ENCODE measurements at places on chromosomes 2 and 18. TPM values are rescaled to one million over a fixed set of nuclear protein-coding genes. Genes with fewer than 3 reads are reported as not detected.

Gene TMX3
- total RNA-seq = 38.0 TPM

Gene LAMA1
- 28.7 TPM for total RNA-seq

DNA sequence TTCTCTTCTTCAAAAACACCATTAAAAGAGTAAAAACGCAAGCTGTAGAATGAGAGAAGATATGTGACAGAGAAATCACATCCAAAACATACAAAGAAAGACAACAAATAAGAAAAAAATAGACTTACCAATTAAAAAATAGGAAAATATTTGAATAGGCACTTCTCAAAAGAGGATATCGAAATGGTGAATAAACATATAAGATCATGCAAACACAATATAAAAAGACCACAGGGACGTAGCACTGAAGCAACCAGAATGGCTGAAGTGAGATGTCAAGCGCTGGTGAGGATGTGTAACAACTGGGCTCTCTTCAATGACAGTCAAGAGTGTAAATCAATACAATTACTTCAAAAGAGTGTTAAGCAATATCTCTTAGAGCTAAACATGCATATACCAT lies 202.3 kb downstream of the ZBTB7C start:
- no peak for DNase-seq

DNA sequence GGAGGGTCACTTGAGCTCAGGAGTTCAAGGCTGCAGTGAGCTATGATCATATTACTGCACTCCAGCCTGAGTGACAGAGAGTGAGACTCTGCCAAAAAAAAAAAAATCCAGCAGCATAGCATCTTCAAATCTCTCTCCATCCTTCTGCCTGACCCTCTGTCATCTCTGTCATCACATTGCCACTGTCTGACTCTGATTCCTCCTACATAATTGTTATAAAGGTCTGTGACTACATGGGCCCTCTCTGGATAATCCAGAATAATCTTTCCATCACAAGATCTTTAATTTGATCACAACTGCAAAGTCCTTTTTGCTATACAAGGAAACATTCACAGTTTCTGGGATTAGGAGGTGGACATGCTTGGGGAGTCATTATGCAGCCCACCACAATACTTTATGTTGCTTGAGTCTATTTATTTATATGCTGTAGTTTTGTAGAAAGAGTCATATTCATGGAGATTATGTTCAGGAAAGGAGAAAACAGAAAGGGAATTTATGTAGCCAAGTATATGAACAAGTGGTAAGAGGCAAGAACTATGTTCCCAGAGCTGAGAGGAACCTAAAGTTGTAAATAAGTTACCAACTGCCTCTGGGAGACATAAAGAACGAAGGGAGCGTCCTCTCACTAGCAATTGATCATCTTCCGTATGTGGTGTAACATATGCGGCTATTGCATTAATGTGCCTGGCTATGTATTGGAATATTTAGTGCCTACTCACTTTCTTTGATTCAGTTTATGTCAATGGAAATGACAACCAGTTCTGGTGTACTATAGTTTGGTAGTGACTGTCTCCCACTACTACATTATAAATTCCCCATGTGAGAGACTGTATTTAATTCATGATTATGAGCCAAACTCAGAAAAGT lies 21.5 kb downstream of the RND3 start:
- no peak for DNase-seq

GRCh38 chr2:10163498-10164486 lies 41.3 kb downstream of the RRM2 start:
- DNase-seq = no peak

- no peak for DNase-seq
These were observed 82.5 kb downstream of the LIMS1 start for GRCh38 chr2:108616751-108617161.

- no peak for DNase-seq
These were observed 358.4 kb upstream of the NRP2 start for GRCh38 chr2:205323929-205324328.

DNA sequence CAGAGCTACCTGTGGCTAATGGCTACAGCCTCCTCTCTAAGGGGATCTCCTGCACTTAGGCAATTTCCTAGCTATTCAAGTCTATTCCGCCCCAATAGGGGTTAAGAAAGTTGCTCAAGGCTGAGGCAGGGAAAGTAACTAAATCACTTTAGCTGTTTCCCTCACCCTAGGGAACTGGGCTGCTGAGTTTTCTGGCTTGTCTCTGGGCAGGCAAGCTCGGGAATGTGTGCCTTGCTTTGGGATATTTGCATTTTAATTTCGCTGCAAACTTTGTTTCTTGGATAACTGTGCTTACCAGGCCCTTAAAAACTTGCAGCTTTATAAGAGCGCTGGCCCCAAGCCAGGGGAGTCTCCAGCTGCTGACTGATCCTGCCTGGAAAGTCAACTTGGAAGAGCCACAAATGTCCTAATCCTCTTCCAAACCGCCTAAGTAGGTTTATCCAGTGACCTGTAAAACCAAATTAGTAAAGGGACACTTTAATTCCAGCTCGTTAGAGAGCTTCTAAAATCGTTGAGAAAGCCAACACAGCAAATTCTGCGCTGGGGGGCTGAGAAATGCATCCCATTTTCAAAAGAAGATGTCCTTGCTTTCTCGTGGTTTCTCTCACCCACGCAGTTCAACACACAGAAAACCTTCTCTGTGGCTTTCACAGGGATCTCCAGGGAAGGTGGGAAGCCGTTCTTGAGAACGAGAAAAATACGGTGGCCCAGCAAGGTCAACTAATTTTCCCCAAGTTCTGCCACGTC lies 59.5 kb upstream of the SP3 start:
- DNase-seq = no peak

DNA sequence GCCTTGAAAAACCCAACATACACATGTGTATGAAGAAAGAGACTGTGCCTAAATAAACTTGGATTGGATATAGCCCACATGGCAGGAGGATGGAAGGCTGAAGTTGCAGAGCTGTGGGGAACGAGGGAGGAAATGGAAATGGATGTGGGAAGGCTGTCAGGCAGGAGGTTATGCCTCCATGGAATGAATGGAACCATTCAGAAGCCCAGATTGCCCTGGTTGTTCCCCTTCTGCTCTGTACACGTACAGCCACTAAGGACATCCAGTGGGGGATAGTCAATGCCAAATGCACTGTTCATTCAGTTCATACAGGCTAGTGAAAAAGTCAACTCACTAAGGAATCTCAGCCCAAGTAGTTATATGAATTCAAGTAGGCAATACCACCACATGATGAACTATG lies 463.7 kb downstream of the TNS1 start:
- DNase-seq = no peak

- no peak for DNase-seq
These were observed 198.2 kb downstream of the PRKCE start for GRCh38 chr2:45849491-45850283.

DNA sequence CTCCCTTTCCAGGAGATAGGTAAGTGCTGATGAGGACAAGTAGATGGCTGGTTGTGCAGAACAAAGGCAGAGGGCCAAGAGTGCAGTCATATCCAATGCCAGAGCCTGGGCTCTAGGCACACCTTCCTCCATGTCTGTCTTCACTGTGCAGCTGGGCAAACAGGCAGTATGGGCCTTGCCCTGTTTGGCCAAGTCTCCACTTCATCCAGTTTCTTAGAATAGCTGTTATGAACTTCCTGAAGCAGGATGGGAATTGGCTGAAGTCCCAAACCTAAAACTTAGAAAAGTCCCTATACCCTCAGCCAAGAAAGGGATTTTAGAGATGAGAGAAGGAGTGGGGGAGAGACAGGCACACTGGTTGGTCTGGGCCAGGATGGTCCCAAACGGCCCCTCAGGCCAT lies 37.5 kb upstream of the CYP26B1 start:
- DNase-seq = no peak

DNA sequence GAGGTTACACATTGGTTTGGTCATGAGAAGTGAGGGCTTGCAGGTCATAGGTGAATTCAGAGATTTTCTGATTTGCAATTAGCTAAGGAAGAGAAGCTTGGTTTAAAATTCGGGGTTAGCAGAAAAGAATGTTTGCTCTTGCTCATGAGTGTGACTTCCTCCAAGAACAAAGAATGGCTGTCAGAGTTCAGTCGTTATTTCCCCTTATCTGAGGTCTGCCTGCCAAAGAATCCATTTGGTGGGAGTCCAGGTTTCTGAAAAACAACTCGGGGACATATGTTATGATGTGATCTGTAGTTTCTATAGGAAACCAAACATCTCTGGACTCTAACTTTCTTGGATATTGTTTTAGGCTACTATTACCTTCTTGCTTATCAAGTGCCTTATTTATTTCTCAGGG lies 3.2 kb upstream of the UGT1A6 start:
- DNase-seq = no peak
